RWPE2 (cell line): ENCODE measurements at places on chromosomes 1 and 21.

DNA sequence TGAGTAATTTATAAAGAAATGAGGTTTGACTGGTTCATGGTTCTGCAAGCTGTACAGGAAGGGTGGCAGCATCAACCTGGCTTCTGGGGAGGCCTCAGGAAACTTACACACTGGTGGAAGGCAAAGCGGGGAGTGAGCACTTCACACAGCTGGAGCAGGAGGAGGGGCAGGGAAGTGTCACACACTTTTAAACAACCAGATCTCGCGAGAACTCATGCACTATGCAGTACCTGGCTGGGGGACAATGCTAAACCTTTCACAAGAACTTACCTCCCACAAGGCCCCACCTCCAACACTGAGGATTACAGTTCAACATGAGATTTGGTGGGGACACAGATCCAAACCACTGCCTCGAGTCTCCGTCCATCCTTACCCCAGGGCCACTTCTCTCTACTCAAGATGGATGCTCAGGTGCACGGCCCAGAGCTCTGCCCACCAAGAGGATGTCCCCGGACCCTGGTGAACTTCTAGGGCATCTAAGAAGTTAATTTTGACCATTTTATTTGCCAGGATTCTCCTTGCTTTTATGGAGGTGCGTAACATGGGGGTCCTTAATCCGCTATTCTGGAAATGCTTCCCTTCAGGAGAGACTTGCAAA is 22.7 kb upstream of the ACTRT2 start:
- H3K4me3 ChIP-seq = no peak overlapping the region
- no peaks in the 10 kb centered on the region for H3K27me3 ChIP-seq
- no peak overlapping the region for H3K27ac ChIP-seq
- H3K4me1 ChIP-seq = no peaks in the 10 kb centered on the region
- H3K36me3 ChIP-seq = no peaks in the 10 kb centered on the region

DNA sequence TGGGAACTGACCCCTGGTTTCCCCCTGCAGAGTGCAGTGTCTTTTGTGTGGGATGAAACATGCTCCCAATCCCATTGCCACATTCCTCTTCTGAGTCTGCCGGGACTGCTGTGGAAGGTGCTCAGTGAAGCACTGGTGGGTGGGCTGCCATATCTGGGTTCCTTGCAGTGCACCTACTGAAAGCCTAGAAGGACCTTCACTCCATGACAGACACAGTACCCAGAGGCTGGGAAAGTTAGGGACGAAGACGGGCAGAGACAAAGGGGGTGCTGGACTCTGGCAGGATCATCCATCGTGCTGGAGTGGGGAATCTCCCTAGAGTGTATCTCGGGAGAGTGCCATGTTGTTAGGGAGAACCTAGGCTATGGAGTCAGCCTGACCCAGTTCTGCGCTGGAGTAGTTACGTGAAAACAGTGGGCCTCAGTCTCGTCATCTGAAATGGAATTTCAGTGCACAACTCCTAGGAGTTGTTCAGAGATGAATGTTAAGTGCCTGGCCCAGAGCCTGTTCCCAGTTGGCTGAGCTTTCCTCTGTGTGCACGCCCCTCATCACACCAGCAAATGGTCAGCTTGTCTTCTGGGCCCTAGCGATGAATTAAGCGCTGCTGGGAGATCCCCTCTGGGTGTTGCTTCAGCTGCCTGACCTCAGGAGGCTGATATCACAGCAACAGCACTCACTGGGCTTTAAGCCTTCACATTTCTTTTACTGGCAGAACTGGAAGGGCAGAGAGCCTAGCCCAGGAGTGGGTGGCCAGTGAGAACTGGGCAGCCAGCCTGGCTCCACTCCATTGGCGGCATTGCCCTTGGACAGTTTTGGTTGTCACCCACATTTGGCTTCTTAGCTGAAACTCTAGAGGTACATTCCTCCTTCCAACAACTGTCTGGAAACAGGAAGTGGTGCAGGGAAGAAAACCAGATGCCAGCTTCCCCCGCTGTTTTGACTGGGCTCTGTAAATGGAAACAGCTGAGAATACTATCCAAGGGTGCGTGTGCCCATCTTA is 479.8 kb upstream of the VAMP3 start:
- no peaks in the 10 kb centered on the region for H3K4me1 ChIP-seq
- DNase-seq = no peak
- H3K4me3 ChIP-seq = no peak overlapping the region
- H3K27ac ChIP-seq = no peak overlapping the region
- H3K27me3 ChIP-seq = no peaks in the 10 kb centered on the region

DNA sequence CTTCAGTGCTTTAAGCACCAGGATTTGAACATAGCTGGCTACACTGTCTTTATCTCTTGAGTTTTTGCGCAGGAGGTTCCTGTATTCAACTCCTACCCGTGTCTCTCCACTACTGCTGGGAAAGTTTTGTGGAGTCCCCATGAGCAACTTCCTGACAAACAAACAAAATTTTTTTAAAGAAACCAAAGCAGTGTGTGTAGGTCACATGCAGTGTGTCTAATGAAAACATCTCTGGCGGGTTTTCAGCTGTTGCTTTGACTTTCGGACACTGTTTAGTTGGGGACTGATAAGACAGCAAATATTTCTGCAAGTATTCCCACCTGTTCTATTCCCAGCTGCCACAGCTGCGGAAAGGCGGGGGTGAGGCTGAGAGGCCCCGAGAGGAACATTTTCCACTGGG is 2.0 kb downstream of the PSEN2 start:
- no peak overlapping the region for H3K4me3 ChIP-seq
- no peaks in the 10 kb centered on the region for H3K4me1 ChIP-seq
- no peaks in the 10 kb centered on the region for H3K27me3 ChIP-seq
- no peak overlapping the region for H3K27ac ChIP-seq
- H3K36me3 ChIP-seq = no peaks in the 10 kb centered on the region

GRCh38 chr1:74343216-74343615 is 108.0 kb downstream of the TNNI3K start:
- no peak overlapping the region for H3K27ac ChIP-seq
- H3K4me3 ChIP-seq = no peak overlapping the region
- DNase-seq = no peak

GRCh38 chr1:180192172-180192571 is 37.5 kb downstream of the QSOX1 start:
- H3K27me3 ChIP-seq = no peaks in the 10 kb centered on the region
- peaks cover 43% of the 10 kb centered on the region for H3K36me3 ChIP-seq
- DNase-seq = no peak
- no peak overlapping the region for H3K27ac ChIP-seq
- H3K4me3 ChIP-seq = no peak overlapping the region
- no peaks in the 10 kb centered on the region for H3K4me1 ChIP-seq

DNA sequence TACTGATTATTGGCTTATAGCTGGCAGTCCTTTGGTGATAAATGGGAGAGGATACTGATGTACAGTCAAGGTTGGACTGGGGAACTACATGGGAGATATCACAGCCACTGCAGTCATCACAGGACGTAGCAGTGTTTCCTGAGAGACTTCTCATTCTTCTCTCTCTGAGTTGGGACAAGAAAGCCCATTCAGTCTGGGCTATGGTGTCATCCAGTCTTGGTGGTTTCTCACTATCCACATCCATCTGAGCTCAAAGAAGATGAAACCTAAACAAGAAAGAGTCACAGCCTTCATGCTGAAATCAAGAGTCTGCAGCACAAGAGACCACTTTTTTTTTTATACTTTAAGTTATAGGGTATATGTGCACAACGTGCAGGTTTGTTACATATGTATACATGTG is 12.8 kb upstream of the CD53 start:
- no peak overlapping the region for H3K4me3 ChIP-seq
- no peaks in the 10 kb centered on the region for H3K27me3 ChIP-seq
- H3K4me1 ChIP-seq = no peaks in the 10 kb centered on the region
- no peak overlapping the region for H3K27ac ChIP-seq

GRCh38 chr1:243246916-243247315 is 8.2 kb downstream of the CEP170 start:
- no peaks in the 10 kb centered on the region for H3K27me3 ChIP-seq
- no peak overlapping the region for H3K27ac ChIP-seq
- H3K36me3 ChIP-seq = peaks cover 8% of the 10 kb centered on the region; the same call in 1 of the 2 replicates
- peaks cover 8% of the 10 kb centered on the region for H3K4me1 ChIP-seq
- no peak overlapping the region for H3K4me3 ChIP-seq

GRCh38 chr1:44604157-44604955 is 69.9 kb downstream of the TMEM53 start:
- H3K36me3 ChIP-seq = no peaks in the 10 kb centered on the region
- H3K27ac ChIP-seq = no peak overlapping the region
- H3K27me3 ChIP-seq = no peaks in the 10 kb centered on the region

GRCh38 chr21:44370027-44370735 is 16.8 kb downstream of the TRPM2 start:
- no peaks in the 10 kb centered on the region for H3K4me1 ChIP-seq
- H3K36me3 ChIP-seq = no peaks in the 10 kb centered on the region
- H3K27ac ChIP-seq = no peak overlapping the region
- H3K4me3 ChIP-seq = no peak overlapping the region

- no peaks in the 10 kb centered on the region for H3K36me3 ChIP-seq
- no peak for DNase-seq
- no peaks in the 10 kb centered on the region for H3K27me3 ChIP-seq
- H3K4me1 ChIP-seq = no peaks in the 10 kb centered on the region
- H3K4me3 ChIP-seq = no peak overlapping the region
- no peak overlapping the region for H3K27ac ChIP-seq
Observed at GRCh38 chr1:223631956-223632355, 33.5 kb downstream of the CAPN8 start.

GRCh38 chr1:226633541-226634165 is 85.1 kb downstream of the STUM start:
- no peaks in the 10 kb centered on the region for H3K4me1 ChIP-seq
- H3K4me3 ChIP-seq = no peak overlapping the region
- no peaks in the 10 kb centered on the region for H3K27me3 ChIP-seq
- H3K36me3 ChIP-seq = no peaks in the 10 kb centered on the region

GRCh38 chr1:29703596-29704370 is 467.5 kb downstream of the PTPRU start:
- no peaks in the 10 kb centered on the region for H3K27me3 ChIP-seq
- no peak for DNase-seq
- no peak overlapping the region for H3K4me3 ChIP-seq
- H3K4me1 ChIP-seq = peaks cover 11% of the 10 kb centered on the region
- H3K36me3 ChIP-seq = no peaks in the 10 kb centered on the region
- no peak overlapping the region for H3K27ac ChIP-seq

DNA sequence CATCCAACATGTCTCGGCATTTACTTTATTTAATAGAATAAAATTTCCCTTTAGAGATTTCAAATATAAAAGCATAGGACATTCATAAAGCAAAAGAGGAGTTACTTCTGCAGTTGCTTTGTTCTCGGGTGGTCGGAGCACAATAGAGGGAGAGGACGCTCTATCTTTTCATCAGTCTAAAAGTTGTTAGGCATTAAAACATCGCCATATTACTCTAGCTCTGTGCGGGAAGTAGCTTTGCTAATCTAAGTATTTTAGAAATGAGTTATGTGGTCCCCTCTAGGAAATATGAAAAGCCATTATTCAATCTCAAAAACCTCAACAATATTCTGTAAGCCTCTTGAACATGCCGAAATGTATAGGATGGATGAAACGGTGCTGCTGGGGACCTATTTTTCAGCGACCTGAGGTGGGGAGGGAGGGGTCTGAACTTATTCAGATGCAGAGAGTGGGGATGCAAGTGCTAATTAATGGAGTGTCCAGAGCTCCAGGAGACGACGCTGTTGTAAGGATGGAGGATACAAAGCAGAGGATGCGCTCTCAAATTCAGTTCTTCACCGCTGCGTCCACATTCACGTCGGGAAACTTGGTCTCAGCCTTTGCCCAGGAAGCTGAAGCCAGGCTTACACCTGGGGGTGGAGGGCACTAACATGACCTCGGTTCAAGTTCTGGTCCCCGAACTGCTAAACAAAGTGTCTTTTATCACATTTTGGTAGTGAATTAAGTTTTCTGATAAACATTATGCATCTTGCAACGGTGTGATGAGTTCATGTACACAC is 6.3 kb downstream of the CDKN2C start:
- H3K27ac ChIP-seq = no peak overlapping the region
- H3K36me3 ChIP-seq = no peaks in the 10 kb centered on the region
- no peaks in the 10 kb centered on the region for H3K4me1 ChIP-seq
- H3K4me3 ChIP-seq = no peak overlapping the region
- DNase-seq = no peak

- DNase-seq = no peak
- no peak overlapping the region for H3K27ac ChIP-seq
- no peak overlapping the region for H3K4me3 ChIP-seq
- H3K4me1 ChIP-seq = no peaks in the 10 kb centered on the region
Observed at GRCh38 chr1:48062353-48062752, 65.2 kb upstream of the TRABD2B start.

- H3K4me3 ChIP-seq = no peak overlapping the region
- no peaks in the 10 kb centered on the region for H3K4me1 ChIP-seq
- no peak for DNase-seq
- no peak overlapping the region for H3K27ac ChIP-seq
- H3K27me3 ChIP-seq = no peaks in the 10 kb centered on the region
Observed at GRCh38 chr1:231976231-231976630, 349.6 kb downstream of the DISC1 start.

- H3K27me3 ChIP-seq = no peaks in the 10 kb centered on the region
- H3K4me3 ChIP-seq = no peak overlapping the region
- H3K4me1 ChIP-seq = peaks cover 15% of the 10 kb centered on the region
- H3K27ac ChIP-seq = no peak overlapping the region
- no peak for DNase-seq
- H3K36me3 ChIP-seq = no peaks in the 10 kb centered on the region
Observed at GRCh38 chr1:54942976-54943375, 37.5 kb upstream of the TMEM61 start.

DNA sequence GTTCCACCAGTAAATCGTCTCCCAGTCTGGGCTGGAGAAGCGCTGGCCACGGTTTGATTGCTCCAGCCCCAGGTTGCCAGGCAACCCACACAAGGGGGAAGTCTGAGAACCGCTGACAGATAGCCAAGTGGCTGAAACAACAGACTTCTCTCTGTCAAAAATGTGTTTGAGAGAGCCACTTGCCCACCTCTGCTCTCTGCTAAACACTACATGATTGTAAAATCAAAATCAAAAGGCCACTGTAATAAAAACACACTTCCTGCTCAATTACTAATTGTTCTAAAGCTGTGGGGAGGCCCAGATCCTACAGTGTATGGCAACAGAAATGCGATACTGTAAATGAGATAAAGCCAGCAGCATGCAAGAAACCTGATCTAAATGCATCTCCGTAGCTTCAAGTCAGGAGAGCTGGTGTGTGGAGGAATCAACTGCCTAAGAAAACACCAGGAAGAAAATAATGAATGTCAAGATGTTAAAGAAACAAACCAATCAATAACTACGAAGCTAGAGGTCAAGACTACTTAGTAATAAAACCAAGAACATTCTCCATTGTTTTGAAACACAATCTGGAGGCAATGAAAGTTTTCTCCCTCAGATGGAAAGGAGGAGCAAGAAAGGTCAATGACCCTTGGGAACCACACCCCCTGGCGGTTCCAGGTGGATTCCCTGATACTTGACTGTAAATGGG is 121.2 kb downstream of the SLC45A1 start:
- no peaks in the 10 kb centered on the region for H3K4me1 ChIP-seq
- no peak overlapping the region for H3K27ac ChIP-seq
- no peaks in the 10 kb centered on the region for H3K27me3 ChIP-seq
- H3K4me3 ChIP-seq = no peak overlapping the region
- DNase-seq = no peak

DNA sequence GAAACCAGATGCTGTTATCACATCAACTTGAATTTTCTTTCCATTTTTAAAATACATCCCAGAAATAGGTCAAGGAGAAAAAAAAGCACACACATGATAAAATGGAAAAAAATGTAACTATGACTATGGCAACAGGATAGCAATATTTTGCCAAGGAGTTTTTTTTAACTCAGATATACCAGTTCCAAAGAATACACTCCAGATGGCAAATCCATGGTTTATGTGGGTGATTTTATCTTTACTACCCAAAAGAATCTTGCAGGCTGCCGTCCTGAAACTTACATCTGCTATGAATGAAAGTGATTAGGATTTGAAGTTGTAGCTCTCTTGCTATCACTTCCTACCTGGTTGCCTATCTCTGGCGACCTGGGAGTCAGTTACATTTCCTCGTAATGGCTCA is 91.0 kb upstream of the PLPPR4 start:
- no peaks in the 10 kb centered on the region for H3K4me1 ChIP-seq
- H3K4me3 ChIP-seq = no peak overlapping the region
- DNase-seq = no peak
- H3K27ac ChIP-seq = no peak overlapping the region
- H3K27me3 ChIP-seq = no peaks in the 10 kb centered on the region
